ENCODE measurements at places on chromosomes 12 and 14.

DNA sequence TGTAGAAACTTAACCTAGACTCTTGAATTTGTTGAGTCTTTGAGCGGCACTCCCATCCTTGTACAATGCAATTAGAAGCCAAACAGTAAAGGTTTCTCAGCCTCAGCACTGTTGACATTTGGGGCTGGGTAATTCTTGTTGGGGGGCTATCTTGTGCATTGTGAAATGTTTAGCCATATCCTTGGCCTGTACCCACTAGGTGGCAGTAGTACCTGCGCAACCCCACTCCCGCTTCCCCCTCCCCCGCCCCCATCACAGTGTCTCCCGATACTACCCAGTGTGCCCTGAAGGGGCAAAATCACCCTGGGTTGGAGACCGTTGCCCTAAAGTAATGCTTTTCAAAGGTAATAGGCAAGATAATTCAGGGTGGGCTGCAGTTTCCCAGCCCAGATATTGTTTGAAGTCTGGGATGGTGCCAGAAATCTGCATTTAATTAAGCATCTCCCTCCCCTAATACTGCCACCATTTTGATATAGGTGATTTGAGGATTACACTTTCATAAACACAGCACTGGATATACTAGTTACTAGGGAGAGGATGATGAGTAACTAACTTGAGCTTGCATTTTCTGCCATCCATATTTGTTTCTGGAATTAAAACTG is 1.8 kb downstream of the COX6A1 start:
- peak; percentile 45 for DNase-seq

DNA sequence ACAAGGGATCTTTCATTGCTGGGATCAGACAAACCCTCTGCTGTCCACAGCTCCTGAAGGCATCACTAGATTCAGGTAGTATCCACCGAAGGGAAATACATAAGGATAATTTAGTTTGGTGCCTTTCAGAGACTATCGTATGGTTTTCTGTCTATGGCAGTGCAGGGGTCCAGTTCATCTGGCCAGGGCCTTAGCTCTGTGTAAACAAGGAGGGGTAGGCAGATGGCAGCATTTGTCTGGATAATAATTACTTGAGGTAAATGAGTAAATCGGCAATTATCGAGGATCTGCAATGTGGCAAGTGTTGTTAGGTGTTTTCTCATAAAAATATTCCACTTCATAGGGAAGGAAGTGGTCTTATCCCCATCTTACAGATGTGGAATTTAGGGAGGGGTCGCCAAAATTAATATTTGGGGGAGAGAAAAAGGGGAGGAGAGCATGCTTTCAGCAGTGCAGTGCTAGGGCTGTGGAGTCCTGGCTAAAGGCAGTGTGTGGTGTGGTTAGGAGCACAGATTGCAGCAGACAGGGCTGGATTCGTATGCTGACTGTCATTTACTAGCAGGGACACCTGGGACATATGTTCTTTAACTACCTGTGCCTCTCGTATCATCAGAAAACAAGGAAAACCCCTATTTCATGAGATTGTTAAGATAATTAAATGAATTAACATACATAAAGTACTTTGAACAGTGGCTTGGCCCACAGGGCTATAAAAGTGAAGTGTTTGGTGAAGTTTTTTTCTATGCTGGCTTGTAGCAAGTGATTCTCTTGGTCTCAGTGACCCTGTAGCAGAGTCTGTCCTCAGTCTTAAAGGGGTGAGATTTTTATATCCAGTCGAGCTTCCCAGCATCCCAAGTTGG is 27.1 kb downstream of the RASSF8 start:
- no peak for DNase-seq

DNA sequence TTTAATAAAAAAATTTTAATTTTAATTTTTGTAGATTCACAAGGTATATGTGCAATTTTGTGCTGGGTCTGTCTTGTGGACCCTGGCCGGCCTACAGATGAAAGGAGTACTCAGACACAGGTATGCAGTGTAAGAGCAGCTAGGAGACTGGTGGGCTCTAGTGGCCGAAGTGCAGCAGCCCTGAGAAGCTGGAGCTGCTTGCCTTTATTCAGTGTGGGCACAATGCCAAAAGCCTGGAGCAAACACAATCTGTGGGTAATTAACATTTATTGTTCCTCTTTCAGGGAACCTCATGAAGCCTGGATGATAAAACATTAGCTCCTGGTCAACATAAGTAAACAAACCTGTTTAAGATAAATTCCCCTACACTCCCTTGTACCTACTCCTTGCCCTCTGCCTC is 135.7 kb upstream of the SEL1L start:
- DNase-seq = no peak

- no peak for DNase-seq
These were observed 3.9 kb downstream of the CD163 start for GRCh38 chr12:7499636-7500035.

DNA sequence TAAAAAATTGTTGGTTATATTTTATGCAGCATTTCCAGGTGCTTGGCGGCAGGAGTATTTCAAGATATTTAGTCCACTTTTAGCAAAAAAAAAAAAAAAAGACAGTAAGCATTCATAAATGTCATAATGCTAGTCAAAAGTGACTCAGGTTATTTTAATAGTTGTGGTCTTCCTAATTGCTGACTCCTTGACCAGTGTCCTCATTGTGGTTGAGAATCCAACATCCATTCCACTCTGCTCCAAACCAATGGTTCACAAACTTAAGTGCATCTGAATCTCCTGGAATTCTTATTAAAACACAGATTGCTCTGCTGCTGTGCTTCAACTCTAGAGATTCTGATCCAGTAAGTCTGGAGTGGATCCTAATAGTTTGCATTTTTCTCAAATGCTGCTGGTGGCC is 71.4 kb downstream of the AKAP6 start:
- no peak for DNase-seq
